ENCODE measurements at places on chromosomes 12 and 14.

DNA sequence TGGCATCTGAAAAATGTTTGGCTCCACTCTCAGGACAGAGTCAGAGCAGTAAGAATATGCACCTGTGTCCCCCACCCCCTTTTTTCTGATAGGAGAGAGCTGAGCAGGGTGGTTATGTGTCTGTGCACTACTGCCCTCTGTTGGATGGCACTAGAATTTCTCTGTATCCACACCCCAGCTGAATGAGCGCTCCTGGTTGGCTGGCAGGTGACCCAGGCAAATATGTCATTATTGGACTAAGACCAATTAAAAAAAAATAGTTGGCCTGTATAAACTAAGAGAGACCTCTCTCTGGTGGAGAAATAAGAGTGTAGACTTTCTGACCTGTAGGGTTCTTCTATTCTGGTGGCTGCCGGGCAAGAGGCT is 107.0 kb downstream of the PTCSC3 start:
- peak; percentile 59 for DNase-seq

GRCh38 chr14:37045340-37046061 is 126.9 kb downstream of the SLC25A21 start:
- no peak for DNase-seq

GRCh38 chr12:104605685-104606084 is 148.9 kb downstream of the CHST11 start:
- DNase-seq, result peak; percentile 25

- DNase-seq, result no peak
Measured at GRCh38 chr12:78388461-78388860, 476.1 kb upstream of the SYT1 start.

- DNase-seq, result no peak
Measured at GRCh38 chr12:22667122-22667521, 42.2 kb downstream of the ETNK1 start.

- DNase-seq, result no peak
Measured at GRCh38 chr14:65321370-65321875, 91.1 kb upstream of the FUT8 start.

- no peak for DNase-seq
Measured at GRCh38 chr12:63397807-63398206, 246.8 kb upstream of the AVPR1A start.

DNA sequence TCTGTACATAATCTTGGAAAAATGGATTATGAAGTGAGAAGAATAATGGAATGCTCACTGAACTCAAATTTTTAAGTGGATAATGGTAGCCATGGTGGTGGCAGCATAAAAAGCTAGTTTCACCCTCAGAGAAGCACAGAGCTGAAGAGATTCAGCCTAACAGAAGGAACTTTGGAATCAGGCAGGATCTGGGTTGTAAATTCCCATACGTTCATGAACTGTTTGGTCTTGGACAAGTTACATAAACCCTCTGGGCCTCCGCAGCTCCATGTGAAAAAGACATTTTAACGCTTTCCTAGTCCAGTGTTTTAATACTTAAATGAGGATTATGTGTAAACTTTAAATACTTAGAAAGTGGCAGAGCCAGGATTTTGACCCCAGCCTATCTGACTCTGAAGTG is 26.6 kb downstream of the JKAMP start:
- no peak for DNase-seq

DNA sequence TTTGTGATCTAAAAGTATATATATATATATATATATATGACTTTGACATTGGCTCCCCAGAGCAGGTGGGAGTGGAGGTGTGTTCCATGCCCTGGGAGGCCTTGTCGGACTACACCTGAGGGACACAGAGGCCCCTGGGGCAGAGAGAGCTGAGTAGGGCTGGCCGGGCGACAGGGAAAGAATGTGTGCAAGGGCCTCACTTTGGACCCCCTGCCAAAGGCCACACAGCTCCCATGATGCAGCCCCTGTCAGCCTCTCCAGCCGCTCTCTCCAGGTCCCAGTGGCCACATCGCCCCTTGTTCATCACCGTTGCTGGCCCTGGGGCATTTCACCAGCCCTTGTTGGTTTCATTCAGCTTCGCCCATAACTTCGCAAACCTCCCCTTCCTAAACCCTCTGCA is 123.9 kb downstream of the BCL11B start:
- no peak for DNase-seq

- DNase-seq, result peak; percentile 8
Measured at GRCh38 chr12:105783983-105784947, 354.5 kb downstream of the NUAK1 start.

GRCh38 chr14:105229099-105229655 is 19.2 kb upstream of the BTBD6 start:
- no peak for DNase-seq

DNA sequence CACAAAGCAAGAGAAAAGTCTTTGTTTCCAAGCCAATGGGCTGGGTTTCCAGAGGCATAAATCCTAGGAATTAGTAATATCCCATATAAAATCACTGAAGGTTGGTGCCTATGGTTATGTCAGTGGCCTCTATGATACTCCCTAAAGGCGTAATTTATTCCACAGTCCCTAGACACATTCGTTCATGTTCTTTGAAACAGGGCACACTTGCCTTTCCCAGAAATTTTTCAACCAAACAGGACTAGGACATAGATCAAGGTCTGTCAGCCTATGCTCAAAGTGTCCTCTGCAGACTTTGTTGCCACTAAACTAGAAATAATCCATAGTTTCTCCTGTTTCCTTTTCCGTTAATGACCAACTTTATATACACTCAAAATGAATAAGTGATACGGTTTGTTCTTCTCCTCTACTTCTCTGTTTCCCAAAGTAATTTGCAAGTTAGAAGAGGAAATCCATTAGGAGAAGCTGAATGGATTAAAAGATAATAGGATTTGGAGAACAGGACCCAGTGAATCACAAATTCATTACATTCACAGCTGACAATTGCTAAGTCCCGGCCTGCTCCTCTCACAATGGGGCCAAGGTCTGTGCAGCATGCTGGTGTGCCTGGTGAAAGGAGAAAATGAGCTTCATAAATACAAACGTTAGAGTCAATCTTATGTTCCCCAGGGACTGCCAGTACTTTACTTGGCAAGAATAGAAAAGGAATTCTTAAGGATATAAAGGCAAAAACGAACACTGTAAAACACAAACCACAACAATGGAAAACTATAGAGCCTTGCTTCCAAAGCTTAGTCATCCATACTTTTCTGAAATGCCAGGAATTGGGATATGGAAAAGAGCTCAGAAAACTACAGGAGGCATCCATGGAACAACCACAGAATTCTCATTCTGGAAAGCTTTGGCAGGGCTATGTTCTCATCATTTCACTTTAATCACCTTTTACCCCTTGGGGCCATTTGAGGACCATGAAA is 966.2 kb downstream of the NRXN3 start:
- DNase-seq, result peak; percentile 3

GRCh38 chr12:111339321-111339938 is 29.5 kb downstream of the PHETA1 start:
- DNase-seq, result no peak

DNA sequence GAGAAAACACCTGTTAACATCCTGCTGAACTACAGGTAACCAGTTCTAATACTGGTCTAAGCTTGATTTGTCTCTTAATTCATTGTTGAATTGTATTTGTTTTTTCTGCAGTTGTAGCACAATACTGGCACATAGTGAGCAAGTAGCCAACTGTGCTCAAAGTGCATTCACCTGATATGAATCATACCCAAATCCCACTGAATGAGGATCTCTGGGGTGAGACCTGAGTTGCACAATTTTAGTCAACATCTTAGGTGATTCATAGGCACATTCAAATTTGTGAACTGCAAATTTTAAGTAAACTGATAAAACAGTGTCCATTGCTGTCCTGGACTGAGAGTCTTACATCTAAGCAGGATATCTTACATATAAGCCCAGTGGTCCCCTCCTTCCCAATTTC is 12.8 kb downstream of the KCNC2 start:
- DNase-seq, result no peak

GRCh38 chr12:93614917-93615596 is 42.6 kb downstream of the SOCS2 start:
- DNase-seq, result no peak

DNA sequence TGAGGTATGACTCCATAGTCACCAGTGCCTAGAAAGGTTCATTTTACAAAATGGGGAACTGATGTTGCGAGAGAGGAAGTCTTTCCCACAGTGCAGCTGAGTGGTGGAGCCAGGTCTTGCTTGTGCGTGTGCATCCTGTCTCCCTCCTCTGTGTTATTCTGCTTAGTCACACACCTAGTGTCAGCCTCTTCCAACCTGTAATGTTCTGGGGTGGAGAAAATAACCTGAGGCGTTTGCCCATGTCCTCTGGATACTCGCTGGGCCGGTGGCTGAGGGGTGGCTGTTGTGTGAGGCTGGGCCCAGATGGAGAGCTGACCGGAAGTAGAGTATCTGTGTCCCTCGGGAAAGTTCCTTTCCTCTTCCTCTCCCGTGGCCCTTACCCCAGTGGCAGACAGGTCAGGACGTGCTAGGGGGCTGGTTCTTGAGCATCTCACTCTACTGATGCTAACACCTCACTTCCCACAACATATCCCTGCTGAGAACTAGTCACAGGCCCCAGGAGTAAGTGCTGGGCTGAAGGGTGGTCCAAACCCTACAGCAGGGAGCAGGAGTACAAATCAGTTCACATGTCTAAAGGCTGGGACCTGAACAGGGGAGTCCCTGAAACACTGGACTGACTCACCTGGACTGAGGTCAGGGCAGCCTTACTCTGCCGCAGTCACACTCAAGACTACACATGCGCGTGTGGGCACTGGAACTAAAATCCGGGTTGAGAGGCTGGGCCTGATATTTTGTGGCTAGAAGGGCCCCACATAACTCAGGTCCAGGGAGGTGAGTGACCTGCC is 7.0 kb downstream of the MLF2 start:
- peak; percentile 8 for DNase-seq

- no peak for DNase-seq
Measured at GRCh38 chr14:88064841-88065240, 59.9 kb downstream of the GPR65 start.

DNA sequence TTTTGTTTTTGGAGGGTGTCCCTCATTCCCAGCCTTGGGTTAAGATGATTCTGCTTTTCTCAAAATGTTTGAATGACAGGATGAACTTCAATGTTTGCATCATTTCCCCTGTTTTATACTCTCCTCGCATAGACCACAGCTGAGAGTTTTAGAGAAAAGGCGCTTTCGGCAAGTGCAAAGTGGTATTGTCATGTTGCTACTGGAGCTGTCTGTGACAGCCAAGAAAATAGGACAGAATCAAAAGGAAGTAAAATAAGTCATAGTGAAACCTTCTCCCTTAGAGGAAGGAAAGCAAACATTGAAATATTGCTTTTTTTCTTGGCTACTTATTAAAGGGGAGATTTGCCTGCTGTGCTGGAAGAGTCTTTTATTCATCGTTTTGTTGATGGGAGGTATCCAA is 33.5 kb upstream of the ARHGAP5 start:
- DNase-seq, result peak; percentile 64

DNA sequence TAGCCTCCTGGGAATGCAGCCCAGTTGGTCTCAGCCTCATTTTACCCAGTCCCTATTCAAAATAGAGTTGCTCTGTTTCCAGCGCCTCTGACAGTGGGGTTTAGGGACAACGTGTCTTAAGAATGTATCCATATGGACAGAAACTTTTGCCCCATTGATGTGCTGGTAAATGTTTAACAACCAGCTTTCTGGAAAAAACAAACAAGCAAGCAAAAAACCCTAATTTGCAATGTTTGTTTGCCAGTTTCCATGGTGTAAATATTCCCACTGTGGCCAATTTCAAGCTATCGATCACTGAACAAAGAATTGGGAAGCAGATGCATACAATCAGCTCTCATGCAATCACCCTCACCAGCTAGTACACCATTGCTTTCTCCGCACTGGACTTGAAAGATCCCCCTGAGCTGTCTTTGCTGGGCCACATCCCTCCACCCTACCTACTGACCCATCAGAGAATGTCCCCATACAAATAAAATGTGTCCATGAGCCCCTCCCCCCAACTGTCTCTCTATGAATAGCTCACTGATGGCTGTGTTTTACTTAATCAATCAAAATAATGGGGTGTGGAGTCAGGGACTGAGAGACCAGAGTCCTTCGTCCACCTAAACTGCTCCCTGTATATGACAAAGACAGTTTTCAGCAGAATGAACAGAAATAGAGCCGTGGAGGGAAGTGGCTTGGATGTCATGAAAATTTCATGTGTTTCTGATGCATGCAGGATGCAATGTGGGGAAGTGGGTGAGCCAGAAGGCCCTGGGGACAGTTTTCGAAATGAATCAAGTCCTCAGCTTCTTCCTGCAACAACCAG is 40.8 kb downstream of the CCDC60 start:
- DNase-seq, result peak; percentile 48

GRCh38 chr12:117064596-117064995 is 34.6 kb downstream of the TESC start:
- no peak for DNase-seq

- no peak for DNase-seq
Measured at GRCh38 chr14:79407572-79407971, 803.7 kb downstream of the DIO2 start.

DNA sequence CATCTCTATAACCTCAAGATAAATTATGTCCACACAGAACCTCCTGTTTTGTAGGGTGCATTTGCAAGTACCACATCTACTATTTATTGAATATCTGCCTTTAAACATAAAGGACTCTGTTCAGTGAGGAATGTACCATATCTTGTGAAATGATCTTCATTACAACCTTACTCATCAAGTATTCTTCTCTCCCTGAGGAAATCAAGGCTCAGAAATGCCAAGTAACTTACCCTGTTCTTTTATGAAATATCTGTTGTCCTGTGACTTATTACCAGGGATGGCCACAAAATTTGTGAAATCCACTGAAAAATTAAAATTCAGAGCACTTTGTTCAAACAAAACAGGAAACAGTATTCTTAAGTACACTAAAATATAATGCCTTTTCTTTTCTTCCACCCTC is 366.7 kb downstream of the GALC start:
- no peak for DNase-seq

DNA sequence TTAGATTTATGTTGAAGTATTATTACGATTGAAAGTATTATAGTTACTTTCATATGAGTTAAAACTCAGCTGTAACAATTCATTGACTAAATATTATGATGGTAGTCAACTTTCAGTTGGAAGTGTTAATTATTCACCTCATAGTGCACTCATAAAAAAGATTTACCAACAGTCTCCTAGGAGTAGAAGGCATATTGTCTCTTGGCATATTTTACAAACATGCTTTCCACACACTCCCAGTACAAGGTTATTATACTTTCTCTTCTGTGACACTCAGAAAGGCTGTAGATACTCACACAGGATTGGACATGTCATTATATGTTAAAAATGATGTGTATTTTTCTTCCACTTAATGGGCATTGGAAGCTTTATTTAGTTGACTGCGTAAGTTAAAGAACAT is 147.1 kb downstream of the NPAS3 start:
- DNase-seq, result no peak

- DNase-seq, result peak; percentile 79
Measured at GRCh38 chr12:124359671-124360581, 65.0 kb downstream of the RFLNA start.

DNA sequence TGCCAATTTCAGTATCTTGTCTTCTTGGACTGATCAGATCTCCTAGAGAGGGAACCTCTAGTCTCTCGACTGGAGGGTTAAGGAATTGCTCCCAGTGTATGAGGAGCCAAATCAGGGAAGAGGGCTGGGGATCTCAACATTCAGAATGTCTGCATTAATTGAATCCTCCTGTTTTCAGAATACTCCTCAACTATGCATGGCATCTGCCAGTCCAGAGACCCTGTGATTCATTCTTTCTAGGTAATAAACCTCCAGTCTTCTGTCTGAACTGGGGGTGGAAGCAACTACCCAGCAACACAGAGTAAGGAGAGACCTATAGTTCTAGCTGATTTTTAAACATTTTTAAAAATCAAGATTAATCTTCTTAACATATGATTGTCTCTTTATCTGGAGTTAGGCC is 92.7 kb downstream of the AKAP6 start:
- no peak for DNase-seq

- no peak for DNase-seq
Measured at GRCh38 chr12:24815114-24815423, 133.8 kb downstream of the BCAT1 start.

GRCh38 chr12:25276199-25276937 is 25.6 kb upstream of the KRAS start:
- no peak for DNase-seq

Measured in midbrain (tissue), 1 donor.